ENCODE measurements at places on chromosomes 13 and 19.

DNA sequence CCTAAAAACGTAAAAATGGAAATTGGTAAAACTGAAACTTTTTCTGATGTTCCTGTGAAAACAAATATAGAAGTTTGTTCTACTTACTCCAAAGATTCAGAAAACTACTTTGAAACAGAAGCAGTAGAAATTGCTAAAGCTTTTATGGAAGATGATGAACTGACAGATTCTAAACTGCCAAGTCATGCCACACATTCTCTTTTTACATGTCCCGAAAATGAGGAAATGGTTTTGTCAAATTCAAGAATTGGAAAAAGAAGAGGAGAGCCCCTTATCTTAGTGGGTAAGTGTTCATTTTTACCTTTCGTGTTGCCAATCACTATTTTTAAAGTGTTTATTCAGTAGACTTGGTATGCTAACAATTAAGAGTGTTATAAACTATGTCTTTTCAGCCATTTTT, 25.6 kb downstream of the BRCA2 start:
- DNase-seq, result no peak

- no peak for DNase-seq
Measured at GRCh38 chr13:23558675-23559536, 11.3 kb upstream of the TNFRSF19 start.

DNA sequence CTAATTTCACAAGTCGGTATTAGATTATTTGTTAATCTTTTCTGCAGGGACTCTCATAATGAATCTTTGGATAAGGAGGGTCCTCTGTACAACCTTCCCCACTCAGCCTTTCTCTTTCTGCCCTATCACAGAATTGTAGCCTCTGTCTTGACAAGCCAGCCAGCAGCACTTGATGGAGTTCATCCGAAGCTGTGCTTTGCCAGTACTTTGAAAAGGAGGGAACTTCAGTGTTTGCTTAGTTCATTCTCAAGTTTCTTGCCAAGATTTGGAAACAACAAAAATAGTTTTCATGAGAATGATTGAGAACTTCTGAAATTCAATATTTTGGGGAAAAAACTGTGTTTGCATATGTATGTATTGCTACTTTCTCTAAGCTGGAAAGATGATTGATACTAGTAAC, 69.3 kb upstream of the HMGB1 start:
- DNase-seq, result no peak

DNA sequence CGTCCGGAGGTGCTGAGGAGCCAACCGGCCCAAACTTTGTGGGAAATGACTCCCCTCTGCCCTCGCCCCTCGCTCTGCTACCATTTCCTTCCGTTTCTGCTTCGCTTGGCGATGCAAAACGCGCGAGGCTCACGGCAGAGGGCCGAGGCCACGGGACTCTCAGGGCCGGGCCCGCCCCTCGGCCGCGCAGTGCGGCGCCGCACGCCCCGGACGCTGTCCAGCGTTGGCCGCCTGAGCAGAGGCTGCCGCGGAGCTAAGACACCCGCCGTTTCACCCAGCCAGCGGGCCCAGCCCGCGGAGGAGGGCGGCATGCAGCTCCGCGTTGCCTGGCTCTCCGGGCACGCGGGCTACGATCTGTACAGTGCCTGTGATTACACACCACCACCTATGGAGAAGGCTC, 2.1 kb upstream of the ZNF578 start:
- DNase-seq, result no peak

- DNase-seq, result no peak
Measured at GRCh38 chr13:57665481-57665880, 33.9 kb downstream of the PCDH17 start.

DNA sequence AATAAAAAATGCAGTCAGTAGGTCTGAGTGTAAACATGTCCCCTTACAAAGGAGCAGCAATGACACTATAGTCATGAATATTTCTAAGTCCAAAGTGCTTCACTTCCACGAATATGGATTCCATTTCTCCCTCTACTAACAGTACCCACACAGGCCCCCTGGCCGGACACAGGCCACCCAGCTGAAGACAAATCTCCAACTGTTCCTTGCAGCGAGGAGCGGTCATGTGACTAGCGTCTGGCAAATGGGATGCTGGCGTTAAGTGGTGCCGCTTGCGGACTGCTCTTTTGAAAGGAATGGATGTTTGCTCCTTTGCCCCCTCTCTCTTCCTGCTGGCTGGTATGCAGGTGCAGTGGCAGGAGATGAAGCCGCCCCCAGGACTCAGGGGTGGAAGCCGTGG, 16.2 kb downstream of the PPP1R12C start:
- DNase-seq, result no peak

DNA sequence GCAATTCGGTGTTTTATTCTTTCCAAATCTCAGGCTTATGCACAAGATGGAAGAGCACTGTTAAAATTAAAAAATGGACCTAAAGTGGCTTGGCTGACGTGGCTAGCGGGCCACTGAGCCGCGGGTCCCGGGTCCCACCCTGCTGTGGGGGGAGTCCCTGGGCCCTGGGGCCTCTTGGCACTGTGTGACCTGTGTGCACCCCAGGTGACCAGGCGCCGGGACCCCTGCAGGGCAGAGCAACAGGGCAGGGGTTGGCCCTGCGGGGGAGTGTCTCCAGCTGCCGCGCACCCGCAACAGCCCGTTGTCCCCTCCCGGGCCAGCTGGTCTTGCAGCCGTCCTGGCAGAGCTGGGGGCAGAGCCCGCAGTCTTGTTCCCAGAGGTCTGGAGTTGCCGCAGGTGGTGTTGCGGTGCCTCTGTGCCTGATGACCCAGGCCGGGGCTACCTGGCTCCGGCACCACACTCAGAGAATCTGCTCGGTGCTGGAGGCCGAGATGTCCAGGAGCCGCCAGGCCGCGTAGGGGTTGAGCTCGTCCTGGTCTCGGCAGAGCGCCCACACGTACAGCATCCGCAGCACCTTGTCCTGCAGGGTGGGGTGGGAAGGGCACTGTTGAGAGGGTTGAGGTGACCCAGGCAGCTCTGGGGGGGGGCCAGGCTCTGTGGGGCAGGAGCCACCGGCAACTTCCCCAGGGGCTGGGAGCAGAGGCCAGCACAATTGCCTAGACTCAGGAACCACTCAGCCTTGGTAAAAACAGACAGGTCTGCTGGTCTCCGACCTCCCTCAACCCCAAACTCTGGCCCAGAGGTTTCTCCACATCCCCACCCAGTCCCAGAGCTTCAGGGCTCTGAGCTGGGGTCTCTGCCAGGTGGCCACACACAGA, 1.0 kb upstream of the CTXN1 start:
- DNase-seq, result no peak

DNA sequence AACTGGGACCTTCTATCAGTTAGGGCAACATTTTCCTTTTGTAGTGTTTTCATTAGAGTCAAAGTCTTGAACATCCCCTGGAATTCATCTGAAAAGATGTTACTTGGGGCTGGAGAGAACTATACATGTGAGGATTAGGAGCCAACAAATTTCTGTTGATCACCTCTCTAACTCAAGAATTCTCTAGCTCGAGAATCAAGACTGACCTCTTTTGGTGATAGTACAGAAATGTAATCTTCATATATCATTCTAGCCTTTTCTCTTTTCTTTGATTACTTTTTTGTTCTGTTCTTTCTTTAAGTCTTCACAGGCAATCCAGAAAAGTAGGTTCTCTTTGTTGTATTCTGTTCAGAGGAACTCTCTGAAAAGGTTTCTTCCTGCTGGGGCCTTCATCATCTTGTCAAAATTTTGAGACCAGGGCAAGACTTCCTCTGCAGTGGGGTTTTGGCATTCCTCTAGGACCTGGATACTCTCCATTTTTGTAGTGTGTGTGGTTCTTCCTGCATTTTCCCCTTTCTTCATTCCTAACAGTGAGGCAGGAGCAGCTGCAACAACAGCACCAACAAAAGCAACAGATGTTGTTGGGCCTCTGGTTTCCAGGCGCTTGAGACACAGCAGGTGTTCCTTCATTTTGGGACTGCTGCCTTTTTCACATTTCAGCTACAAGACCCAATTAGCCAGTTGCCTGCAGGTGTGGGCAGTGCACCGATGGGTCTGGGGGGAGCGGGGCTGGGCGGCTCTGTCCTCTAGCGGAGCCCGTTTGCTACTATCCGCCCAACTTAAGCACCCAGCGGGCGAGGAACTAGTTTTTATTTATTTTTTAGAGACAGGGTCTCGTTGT, 26.2 kb downstream of the ELF1 start:
- DNase-seq, result no peak

DNA sequence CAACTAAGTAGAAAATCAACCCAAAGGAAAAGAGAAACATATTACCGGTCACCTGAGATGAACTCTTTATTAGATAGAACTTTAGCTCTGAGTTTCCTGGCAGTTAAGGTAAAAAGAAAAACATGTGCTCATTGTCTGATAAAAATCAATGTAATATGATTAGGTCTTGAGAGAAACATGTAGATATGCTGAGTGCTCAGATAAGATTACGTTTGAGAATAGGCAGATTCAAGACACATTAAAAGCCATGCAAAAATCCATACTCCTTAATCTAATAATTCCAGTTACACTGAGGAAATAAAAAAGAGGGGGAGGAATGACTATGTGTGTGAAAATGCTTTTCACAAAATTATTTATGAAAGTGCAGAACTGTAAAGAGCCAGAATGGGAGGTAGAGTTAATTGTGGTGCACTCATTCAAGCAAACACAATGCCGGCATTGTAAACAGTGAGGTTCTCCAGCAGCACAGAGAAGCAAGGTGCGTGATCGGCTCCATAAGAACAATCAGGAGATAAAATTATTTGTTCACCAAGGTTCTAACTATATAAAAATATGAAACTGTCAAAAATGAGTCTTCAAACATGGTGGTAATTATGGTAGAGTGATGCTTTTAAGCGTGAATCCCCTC, 88.8 kb downstream of the MBNL2 start:
- DNase-seq, result no peak

GRCh38 chr13:108315991-108316390, 46.5 kb downstream of the TNFSF13B start:
- no peak for DNase-seq

GRCh38 chr19:54952591-54953344, 5.4 kb upstream of the NLRP7 start:
- no peak for DNase-seq

GRCh38 chr19:3324405-3324856, 42.0 kb upstream of the NFIC start:
- peak; percentile 91 for DNase-seq

DNA sequence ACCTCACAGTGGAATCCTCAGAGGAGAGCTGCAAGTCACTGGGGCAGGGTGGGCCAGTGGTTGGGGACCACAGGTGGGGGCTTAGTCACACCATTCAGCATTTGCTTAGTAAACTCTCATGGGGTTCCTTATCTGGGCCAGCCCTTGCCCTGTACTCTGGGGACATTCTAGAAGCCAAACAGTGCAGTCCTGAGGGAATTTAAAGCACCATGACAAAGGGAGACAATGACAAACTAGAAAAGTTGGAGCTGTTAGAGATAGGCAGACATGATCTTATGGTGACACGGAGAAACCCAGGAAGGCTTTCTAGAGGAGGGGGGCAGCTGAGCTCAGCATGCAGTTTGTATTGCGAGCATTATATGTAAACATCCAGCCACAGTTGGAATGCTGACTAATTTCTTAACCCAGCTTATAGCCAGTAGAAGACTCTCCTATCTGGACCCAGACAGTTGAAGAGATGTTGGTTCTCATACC, 87.6 kb downstream of the ZNF429 start:
- DNase-seq, result no peak

DNA sequence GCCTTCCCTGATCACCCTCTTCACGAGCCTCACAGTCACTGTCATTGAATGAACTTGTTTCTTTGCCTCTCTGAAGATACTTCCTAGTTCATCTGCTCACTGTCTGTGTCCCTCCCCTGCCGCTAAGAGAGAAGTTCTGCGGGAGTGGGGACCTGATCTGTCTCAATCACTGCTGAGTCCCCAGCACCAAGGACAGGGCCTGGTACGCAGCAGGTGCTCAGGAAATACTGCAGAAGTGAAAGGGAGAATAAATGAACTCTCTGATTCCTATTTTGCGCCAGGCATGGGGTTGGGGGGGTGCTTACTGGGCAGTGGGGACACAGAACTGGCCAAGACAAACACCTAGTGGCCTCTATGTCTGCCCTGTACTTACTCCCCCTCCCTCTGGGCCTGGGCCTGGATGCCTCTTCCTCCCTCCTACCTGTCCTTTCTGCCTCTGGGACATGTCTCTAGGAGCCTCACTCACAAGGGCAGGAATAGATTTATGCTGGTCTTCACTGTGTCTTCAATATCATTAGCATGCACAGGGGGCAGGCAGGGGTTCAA, 17.5 kb downstream of the FCGBP start:
- no peak for DNase-seq

- DNase-seq, result no peak
Measured at GRCh38 chr19:43532571-43532961, 422 bp upstream of the ZNF575 start.

DNA sequence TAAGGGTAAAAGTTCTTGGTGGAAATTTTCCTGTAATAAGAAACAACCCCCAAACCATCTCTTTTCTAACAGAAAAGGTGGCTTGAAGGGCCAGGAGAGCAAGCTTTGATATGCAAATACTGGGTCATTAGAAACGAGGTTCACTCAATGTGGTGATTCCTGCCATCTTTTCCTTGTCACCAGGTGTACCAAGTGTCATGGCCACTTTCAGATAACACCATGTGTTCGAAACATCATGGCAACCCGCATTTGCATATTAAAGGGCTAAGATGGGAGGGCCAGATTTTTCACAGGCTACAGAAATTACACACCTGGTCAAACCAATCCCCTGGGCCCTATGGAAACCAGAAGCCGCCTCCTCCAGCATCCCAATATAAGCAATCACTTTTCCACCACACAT, 15.3 kb downstream of the LGALS16 start:
- DNase-seq, result no peak

- peak; percentile 67 for DNase-seq
Measured at GRCh38 chr19:3178377-3178972, at the start of gene S1PR4. TSS of gene S1PR4 (plus strand) at chr19:3178769. CDS start at chr19:3178793, 24 bp downstream.

- no peak for DNase-seq
Measured at GRCh38 chr13:112592647-112593046, 4.7 kb upstream of the TUBGCP3 start.

- DNase-seq, result peak; percentile 83
Measured at GRCh38 chr13:52194184-52194868, 34.9 kb upstream of the NEK3 start.

DNA sequence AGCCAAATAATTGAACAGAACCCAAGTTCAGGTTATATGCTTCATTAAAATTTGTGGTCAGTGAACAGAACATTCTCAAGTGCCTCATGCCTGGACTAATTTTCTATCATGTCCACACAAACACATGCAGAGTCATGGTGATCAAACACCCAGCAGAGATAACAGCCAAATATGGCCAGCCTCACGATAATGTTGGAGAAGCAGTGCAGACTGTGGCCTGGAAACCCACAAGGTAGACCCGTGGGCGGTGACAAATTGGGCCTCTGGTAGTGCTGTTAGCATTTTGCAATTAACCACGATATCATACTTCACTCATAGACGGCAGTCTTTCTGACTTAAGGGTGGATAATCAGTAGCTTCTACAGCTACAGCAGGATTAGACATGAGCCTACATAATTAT, 35.0 kb upstream of the VWA8 start:
- no peak for DNase-seq

DNA sequence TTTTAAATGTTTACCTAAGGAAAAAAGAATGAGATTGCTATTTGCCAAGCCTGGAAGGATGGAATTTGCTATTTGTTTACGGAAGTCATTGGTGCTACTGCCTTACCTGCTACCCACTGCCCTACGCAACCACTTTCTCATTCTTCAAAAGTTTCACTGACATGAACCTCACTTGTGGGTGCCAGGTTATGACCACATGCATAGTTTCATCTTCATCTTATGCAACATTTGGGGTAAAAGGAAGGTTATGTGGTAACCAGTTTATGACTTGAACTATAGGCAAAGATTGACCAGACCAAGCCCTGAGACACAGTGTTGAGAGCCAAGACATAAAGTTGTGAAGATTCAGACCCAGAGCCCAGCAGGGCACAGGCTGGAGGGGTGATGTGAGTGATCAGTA, 142.5 kb downstream of the LACC1 start:
- no peak for DNase-seq

GRCh38 chr13:39283072-39283471, 244.8 kb downstream of the NHLRC3 start:
- DNase-seq, result no peak

All from activated CD4-positive, CD25-positive, alpha-beta regulatory T cell treated with anti-CD3 and anti-CD28 coated beads, Interleukin-2, amount 50 U/mL, for 72 hours (primary cell).